CMK (cell line): ENCODE measurements at places on chromosomes 3 and 15.

DNA sequence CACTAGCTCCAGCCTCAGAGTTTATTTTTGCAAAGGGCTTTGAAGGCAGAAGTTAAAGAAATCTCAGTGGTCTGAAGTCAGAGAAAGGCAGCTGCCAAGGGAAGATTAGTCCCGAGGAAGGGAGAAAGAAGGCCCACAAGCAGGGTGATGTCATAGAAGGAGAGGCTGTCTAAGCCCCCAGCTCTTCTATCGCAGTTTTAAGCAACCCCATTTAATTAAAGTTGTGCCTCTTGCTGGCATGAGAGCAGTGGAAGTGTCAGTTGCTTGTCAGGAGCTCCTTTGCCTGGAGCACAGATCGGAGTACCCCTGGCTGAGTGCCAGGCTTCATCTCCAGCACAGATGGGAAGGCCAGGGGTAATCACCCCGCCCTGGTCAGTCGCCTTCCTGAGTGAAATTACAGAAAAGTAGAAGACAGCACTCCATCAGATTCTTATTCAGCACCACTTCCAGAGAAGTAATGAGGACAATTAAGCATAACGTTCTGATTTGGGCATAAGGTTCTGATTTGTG is 530.7 kb downstream of the EPHB1 start:
- no peak for DNase-seq

GRCh38 chr3:46561951-46562350 is 4.2 kb downstream of the LRRC2 start:
- no peak for DNase-seq

GRCh38 chr3:142866841-142867631 is 21.8 kb downstream of the PCOLCE2 start:
- DNase-seq: no peak

DNA sequence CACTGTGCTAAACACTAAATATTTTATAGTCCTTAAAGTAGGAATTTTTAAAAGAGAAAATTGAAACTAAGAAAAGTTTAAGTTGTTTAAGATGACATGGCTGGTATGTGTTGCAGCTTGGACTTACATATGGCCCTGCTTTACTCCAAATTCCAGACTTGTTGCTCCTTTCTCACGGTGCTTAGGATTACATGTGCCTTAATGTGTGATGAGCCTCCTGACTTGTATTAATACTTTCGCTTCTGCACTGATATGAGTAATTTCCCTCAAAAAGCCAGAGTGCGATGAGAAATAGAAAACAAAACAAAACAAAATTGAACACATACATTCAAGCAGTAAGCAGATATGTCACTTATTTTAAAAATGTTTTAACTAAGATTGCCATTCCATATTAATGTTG is 250.2 kb downstream of the VGLL3 start:
- DNase-seq: no peak

- no peak for DNase-seq
Measured at GRCh38 chr3:34212656-34213055, 414.2 kb downstream of the PDCD6IP start.

DNA sequence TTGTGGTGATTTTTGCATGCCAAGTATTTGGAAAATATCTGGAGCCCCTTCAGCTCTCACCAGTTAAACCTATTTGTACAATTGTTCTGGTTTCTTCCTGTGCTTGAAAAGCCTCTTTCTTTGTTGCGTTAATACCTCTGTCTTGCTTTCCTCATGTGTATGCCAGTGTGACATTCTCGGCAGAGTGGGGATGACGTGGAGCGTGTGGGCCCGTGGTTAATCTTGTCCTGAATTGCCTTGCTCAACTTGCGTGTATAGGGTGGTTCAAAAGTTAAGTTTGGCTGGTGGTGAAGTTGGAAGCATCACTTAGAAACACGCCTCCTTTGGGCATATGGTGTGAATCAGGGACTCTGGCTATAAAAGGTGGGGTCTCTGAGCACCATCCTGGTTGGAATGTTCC is 67.1 kb downstream of the IGF1R start:
- DNase-seq: no peak

- DNase-seq: no peak
Measured at GRCh38 chr15:48974882-48975281, 11.2 kb upstream of the SHC4 start.

DNA sequence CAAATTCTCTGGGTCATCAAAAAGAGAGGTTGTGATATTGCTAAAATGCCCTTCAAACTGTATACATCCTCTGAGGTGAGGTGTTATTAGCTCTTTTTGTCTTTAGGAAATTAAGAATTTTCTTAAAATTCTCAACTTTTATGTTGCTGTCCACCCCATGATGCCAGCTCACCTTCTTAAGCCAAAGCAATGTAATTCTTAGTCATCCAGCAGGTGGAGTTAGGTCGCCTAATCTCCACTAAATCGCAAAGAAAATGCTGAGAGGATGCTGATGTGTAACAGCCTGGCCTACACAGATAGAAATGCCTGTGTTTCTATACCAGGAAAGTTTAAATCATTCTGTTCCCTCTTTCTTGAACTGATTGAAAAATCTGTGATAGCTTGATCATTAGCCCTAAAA is 770.2 kb upstream of the ALCAM start:
- DNase-seq: no peak

DNA sequence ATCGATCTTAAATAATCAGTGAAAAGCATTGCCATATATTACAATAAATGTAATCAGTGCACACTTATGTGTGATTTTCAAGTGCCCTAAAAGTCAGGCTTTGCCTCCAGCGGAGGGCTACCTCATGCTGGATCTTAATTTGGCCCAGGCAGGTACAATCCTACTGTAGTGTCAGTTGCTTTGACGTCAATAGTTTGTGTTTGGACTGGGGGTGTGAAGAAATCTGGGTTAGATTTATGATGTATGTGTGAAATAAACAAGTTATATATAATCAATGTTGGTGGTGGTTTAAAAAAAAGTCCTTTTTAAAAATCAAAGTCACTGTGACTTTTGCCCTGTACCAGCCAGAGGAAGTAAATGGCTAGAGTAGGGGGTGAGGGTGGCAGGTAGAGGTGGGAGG is 14.0 kb upstream of the RASGRP1 start:
- no peak for DNase-seq

- no peak for DNase-seq
Measured at GRCh38 chr3:101195951-101196713, 124.2 kb downstream of the IMPG2 start.

GRCh38 chr3:43770426-43771103 is 79.8 kb downstream of the ABHD5 start:
- peak; percentile 83 for DNase-seq

GRCh38 chr15:83153288-83153687 is 45.8 kb downstream of the TM6SF1 start:
- DNase-seq: no peak

GRCh38 chr3:71042759-71043158 is 540.8 kb downstream of the FOXP1 start:
- DNase-seq: no peak
